COR-L47 (cell line): ENCODE measurements at places on chromosomes 7 and 10.

DNA sequence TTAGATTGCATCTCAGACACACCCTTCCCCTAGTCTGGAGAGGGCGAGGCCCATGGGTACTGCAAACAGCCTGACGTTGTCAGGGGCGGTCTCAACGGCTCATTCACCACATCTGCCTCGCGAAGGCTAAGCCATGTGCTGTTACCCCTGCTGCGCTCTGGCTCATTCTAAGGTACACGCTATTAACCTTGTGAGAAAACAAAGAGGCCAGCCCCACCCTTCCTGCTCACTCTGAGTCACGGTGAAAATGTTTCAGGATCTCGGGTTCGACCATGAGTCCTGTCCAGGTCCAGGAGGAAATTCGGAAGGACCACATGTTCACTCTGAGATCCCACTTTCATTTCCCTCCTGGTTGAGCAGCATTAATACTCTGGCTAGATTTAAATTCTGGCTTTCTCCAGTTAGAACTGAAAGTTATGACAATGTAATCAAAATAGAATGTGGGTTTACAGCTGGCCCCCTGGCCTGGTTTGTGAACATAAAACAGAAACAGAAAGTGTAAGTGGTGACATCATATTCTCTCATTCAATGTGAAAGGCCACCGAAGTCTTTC, 55.2 kb downstream of the EGFR start:
- peak; percentile 93 for DNase-seq

GRCh38 chr7:79452032-79452494, 1.4 kb downstream of the MAGI2 start:
- peak; percentile 17 for DNase-seq

- DNase-seq, result no peak
Observed at GRCh38 chr7:122736183-122736582, 33.5 kb upstream of the RNF148 start.

GRCh38 chr10:35316218-35316967, 19.9 kb upstream of the CCNY start:
- no peak for DNase-seq

DNA sequence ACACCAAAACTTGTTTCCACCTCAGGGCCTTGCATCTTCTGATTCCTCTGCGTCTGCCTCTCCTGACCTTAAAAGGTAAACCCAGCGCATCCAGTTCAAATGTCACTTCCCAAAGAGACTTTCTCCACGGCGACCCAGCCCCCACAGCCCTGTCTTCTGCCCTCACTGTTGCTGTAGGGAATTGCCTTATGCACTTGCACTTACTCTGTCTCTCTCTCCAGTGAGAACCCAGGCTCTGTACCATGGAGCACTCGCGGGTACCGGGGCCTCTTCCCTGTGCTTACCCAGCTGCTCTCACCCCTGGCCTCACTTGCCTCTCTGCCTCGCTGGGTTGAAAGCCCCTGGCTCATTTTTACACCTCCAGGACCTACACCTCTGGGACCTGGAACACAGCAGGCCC, 48.4 kb downstream of the AOC1 start:
- no peak for DNase-seq

DNA sequence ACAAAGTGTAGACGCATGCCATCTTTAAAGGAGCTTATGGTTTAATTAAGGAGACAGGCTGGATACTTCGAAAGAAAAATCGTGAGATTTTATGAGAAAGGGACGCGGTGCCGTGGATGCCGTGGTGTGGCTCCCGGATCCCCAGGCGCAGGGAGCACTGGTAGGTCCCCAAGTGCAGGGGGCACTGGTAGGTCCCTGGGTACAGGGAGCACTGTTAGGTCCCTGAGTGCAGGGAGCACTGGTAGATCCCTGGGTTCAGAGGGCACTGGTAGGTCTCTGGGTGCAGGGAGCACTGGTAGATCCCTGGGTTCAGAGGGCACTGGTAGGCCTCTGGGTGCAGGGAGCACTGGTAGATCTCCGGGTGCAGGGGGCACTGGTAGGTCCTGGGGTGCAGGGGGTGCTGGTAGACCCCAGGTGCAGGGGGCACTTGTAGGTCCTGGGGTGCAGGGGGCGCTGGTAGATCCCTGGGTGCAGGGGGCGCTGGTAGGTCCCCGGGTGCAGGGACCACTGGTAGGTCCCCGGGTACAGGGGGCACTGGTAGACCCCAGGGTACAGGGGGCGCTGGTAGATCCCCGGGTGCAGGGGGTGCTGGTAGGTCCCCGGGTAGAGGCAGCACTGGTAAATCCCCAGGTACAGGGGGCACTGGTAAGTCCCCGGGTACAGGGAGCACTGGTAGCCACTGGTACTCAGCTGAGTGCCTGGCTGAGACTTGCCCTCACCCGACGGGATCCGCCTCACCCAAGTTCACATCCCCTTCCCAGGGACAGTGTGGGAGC, 14.1 kb downstream of the PRKAG2 start:
- DNase-seq, result no peak

DNA sequence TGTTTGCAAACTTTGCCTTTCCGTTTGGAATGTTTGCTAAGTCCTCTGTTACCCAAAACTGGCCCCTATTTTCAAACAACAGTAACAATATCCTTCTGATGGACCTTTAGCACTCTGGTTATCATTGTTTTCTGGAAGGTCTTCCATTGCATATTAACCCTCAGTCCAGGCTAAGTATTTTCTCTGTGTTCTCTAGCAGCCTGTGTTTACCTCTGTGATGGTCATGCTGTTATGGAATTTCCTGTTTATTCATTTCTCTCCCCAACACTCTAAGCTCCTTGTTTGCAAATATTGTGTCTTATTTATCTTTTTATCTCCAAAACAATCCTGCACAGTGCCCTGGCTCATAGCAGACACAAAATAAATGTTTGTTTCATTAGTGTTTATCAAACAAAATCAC, 560.3 kb downstream of the ATRNL1 start:
- no peak for DNase-seq

DNA sequence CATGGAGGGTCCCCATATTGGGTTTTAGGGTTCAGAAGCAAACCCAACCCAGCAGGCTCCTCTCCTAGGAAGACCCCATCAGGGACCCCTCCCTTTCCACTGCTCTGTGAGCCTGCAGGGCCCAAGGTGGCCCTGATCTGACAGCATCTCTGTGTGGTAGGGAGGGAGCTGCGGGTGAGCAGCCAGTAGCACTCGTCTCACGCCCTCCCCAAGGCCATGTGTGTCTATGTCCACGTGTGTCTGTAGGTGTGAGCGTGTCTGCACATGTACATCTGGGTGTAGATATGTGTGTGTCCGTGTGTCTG, 103.5 kb upstream of the FAM20C start:
- DNase-seq, result no peak

DNA sequence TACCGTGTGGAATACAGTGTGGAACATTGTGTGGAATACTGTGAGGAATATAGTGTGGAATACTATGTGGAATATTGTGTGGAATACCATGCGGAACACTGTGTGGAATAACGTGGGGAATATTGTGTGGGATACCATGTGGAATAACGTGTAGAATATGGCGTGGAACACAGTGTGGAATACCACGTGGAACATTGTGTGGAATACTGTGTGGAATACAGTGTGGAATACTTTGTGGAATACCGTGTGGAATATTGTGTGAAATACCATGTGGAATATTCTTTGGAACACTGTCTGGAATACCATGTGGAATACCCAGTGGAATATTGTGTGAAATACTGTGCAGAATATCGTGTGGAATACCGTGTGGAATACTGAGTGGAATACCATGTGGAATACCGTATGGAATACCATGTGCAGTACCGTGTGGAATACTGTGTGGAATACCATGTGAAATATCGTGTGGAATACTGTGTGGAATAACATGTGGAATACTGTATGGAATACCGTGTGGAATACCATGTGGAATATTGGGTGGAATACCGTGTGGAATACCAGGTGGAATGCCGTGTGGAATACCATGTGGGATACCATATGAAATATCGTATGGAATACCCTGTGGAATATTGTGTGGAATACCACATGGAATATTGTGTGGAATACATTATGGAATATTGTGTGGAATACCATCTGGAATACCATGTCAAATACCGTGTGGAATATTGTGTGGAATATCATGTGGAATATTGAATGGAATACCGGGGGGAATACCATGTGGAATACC, 133.1 kb upstream of the CHST15 start:
- DNase-seq, result no peak

- no peak for DNase-seq
Observed at GRCh38 chr10:98460837-98461499, 14.2 kb upstream of the HPS1 start.

GRCh38 chr7:16778476-16778875, 24.9 kb downstream of the TSPAN13 start:
- no peak for DNase-seq

DNA sequence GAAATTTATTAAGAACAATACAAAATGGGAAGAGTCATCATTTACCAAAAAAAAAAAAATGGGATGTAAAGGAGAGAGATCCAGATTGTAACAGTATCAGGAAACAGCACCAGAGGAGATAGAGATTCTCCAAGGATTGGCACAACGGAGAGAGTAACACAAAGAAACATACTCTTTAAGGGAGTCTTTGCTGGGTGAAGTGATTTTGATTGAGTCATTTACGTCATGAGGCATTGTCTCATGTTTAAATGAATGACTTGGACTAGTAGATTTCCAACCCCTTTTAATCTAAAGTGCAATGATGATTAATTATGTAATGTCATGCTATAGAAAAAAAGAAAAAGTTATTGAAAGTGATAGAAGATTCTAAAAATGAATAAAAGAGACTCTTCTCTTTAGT, 68.8 kb downstream of the ITGB8 start:
- no peak for DNase-seq

- DNase-seq, result no peak
Observed at GRCh38 chr10:125134916-125135770, 25.2 kb downstream of the CTBP2 start.

DNA sequence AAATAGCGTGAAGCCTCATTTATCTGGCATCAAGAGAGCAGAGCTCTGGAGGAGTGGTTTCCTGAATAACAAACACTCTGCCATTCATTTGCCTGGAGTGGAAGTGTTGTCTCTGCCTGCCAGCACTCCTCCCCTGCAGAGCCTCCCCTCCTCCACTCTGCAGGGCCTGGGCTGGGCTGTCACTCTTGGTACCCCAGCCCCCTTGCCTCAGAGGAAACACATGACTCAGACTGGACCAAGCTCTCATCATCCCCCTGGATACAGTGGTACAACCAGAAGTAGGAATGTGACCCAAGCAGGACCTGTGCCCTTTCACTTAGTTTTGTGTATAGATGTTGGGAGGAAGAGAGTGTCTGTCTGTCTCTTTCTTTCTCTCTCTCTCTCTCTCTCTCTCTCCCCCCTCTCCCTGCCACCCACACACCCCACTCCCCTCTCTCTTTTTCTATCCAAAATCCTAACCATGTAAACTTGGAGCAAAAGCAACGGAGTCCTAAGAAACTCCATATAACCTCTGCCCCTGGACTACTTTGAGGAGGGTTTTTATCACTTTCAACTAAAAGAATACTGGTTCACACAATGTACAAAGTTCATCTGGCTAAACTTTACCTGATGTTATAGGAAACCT, 43.9 kb downstream of the DOCK4 start:
- DNase-seq, result peak; percentile 77

- DNase-seq, result no peak
Observed at GRCh38 chr7:155357573-155358041, 59.9 kb downstream of the INSIG1 start.

GRCh38 chr10:102118867-102119266, 1.3 kb downstream of the LDB1 start:
- no peak for DNase-seq

- no peak for DNase-seq
Observed at GRCh38 chr7:30934732-30935568, 23.3 kb downstream of the AQP1 start.

DNA sequence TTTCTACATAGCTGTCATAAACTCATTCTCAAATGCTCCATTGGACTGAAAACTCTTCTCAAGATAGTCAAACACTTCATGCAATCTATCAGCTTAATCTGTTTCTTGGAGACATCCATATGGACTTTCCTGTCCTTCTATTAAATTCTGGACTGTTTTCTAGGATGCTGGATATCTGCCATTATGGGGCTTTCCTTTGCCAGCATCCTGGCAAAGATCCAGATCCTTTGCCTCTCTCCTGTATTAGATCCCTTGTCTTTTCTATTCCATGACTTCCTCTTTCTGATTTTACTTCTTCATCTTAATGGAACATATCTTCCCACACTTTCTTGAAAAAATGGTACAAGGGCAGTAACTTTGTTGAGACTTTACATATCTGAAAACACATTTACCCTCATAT, 35.9 kb upstream of the SKAP2 start:
- DNase-seq, result peak; percentile 40

DNA sequence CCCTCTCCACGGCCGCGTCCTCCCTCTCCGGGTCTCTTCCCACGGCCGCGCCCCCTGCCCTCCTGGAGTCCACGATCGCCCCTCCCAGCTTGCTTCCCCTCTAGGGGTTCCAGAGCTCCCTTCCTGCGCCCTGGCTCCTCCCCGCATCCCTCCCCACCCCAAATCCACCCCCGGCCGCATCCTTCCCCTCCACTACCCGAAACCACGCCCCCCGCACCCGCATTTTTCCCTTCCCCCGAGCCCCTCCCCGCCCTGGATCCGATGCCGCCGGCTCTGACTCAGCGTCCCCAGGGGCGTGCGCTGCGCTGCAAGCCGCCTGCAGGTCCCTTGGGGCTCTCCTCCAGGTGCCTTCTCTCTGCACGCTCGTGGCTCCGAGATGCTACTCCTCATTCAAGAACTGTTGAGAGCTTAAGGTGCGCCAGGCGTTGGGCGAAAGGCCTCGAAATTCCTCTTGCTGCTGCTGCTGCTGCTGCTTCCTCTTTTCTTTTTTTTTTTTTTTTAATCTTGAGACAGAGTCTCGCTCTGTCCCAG, 372 bp upstream of the TMEM130 start:
- peak; percentile 40 for DNase-seq

DNA sequence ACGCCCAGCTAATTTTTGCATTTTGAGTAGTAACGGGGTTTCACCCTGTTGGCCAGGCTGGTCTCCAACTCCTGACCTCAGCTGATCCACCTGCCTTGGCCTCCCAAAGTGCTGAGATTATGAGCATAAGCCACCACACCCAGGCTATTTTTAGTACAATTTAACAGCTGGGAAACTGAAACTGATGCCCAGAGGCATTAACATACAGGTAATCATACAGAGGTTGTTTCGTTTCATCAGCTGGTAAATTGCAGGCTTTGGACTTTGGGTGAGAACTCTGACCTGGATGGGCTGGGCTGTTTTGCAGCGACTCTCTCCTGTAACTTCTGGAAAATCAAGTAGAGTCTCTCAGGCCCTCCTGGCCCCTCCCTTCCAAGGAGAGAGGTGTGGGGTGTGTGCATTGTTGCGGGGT, 6.2 kb upstream of the ACHE start:
- DNase-seq, result no peak

- no peak for DNase-seq
Observed at GRCh38 chr7:27123477-27124053, 7.0 kb downstream of the HOXA4 start.

GRCh38 chr7:49014870-49015269, 90.5 kb downstream of the CDC14C start:
- DNase-seq, result no peak

- no peak for DNase-seq
Observed at GRCh38 chr7:29763266-29763665, 43.0 kb upstream of the WIPF3 start.

- no peak for DNase-seq
Observed at GRCh38 chr10:126944191-126944590, 39.0 kb downstream of the DOCK1 start.

GRCh38 chr7:132520591-132521280, 55.5 kb downstream of the PLXNA4 start:
- no peak for DNase-seq
